Right ventricle myocardium inferior (tissue), 1 donor: ENCODE measurements at places on chromosomes 12 and 14. TPM values are rescaled to one million over a fixed set of nuclear protein-coding genes. Genes with fewer than 3 reads are reported as not detected.
A peak's percentile ranks its signal among the peaks of the same experiment; 100 is the strongest.

Gene RIPK3
- 4.2 TPM for total RNA-seq

Gene C12orf60
- total RNA-seq: 2.0 TPM

Gene DPPA3
- not detected for total RNA-seq

GRCh38 chr12:107241411-107241810, 148.1 kb upstream of the CRY1 start:
- no peak for DNase-seq

DNA sequence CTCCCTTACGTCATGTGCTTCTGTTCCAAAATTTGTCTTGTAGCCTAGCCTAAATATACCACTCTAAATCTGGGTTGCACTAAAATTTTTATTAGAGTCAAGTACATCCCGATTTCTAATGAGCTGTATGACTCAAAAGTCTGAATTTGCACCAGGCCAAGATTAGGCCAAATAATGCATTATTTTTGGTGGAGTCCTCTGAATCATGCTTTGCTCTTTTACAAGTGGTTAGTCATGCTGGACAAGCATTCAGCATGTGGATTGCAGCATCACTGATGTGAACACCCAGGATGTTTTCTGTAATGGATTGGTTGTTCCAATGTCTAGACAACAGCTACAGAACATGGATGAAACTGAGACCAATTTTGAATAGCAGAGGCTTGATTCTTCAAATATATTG, 23.7 kb downstream of the HEBP1 start:
- no peak for DNase-seq

DNA sequence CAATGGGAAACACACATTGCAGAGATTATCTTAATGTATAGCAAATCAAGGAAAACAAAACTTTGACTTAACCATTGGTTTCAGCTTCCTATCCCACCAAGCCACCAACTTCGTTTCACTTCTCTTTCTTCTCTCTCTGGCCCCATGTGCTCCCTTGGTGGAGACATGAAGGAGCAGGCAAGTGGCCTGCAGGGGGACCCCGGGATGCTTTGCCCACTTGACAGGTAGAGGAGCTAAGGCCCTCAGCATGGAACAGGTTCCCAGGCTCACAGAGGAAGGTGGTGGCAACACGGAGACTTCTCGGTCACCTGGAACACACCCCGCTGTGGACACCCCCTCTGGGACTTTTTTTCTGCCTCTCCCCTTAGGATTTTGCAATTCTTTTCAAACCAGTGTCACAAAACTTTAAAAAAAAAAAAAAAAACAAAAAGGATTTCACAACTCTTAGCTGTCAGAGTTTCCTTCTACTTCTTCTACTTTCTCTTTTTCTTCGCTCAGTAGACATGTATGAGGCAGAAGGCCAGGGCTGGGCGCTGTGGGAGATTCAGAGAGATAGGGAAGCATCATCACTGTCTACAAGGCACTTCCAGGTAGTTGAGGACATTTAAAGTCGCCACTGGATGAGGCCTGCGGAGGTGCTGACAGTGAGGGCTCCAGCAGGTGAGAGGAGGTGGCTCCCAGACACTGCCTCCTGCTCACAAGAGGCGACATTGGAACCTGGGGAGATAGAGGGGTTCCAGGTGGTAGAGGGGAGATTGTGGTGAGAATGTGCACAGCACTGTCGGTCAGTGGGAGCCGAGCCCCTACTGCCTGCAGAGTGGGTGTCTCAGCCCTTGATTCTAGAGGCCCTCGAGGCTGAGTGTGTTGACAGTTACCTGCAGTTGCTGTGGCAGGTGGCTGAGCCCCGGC, 119.6 kb downstream of the GCH1 start:
- DNase-seq: peak; percentile 79
